ENCODE measurements at places on chromosomes 5 and 9. TPM values are rescaled to one million over a fixed set of nuclear protein-coding genes. Genes with fewer than 3 reads are reported as not detected.

The ZFR gene
- 65.0 TPM for total RNA-seq

The FCHSD1 gene
- total RNA-seq = 14.2 TPM

The FOXD4L4 gene
- under 0.01 TPM for total RNA-seq

The ABCA2 gene
- total RNA-seq = 5.5 TPM

The TMEM215 gene
- not detected for total RNA-seq

The C5orf58 gene
- not detected for total RNA-seq

The LHX2 gene
- not detected for total RNA-seq

The SHISAL2B gene
- total RNA-seq = not detected

The EPB41L4A gene
- total RNA-seq = 8.3 TPM

The FLT4 gene
- under 0.01 TPM for total RNA-seq

The NFIL3 gene
- 31.3 TPM for total RNA-seq

The FBP2 gene
- not detected for total RNA-seq

The UGT3A2 gene
- total RNA-seq = not detected

The C1QTNF3 gene
- total RNA-seq = 0.26 TPM

The DMRT2 gene
- total RNA-seq = 0.53 TPM

The TAF11L5 gene
- not detected for total RNA-seq

The IL3 gene
- total RNA-seq = not detected

The EIF4E1B gene
- not detected for total RNA-seq

The SMC5 gene
- total RNA-seq = 16.6 TPM

The GABRP gene
- total RNA-seq = 1.2 TPM

The CENPK gene
- 4.2 TPM for total RNA-seq

The GPR21 gene
- 1.3 TPM for total RNA-seq

The SOHLH1 gene
- total RNA-seq = not detected

The GAPT gene
- total RNA-seq = not detected

The PCDHGA8 gene
- total RNA-seq = 0.51 TPM

The LHX3 gene
- not detected for total RNA-seq

The ZNF366 gene
- total RNA-seq = not detected

The RFESD gene
- 2.2 TPM for total RNA-seq

The TCF7 gene
- total RNA-seq = under 0.01 TPM
